ENCODE measurements at places on chromosomes 4 and X.

- no peak for DNase-seq
Measured at GRCh38 chr4:5916229-5916628, 23.3 kb upstream of the CRMP1 start.

GRCh38 chrX:150683536-150684146 is 9.6 kb upstream of the MTMR1 start:
- DNase-seq: no peak

DNA sequence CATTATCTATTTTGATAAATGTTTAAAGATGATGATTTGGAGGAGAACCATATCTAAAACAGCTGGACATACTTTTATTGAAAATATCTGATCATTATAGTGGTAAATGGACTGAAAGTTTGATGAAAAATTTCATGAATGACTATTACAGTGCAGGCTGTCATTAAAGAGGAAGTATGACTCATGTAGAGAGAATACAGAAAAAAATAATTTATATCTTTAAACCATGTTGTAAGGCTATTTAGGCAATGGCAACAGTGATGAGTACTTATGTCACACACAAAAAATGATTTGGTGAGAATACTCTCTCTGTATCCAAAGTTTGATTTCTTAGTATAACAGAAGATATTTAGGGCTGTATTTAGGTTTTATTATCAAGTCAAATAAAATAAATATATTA is 3.9 kb upstream of the GLRB start:
- no peak for DNase-seq

DNA sequence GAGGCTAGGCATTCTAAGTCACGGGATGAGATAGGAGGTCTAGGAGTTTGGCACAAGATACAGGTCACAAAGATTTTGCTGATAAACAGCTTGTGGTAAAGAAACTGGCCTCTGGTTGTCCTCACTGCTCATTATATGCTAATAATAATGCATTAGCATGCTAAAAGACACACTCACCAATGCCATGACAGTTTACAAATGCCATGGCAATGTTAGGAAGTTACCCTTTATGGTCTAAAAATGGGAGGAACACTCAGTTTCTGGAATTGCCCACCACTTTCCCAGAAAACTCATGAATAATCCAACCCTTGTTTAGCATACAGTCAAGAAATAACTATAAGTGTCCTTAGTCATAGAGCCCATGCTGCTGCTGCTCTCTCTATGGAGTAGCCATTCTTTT is 286.9 kb downstream of the ZNF674 start:
- no peak for DNase-seq

DNA sequence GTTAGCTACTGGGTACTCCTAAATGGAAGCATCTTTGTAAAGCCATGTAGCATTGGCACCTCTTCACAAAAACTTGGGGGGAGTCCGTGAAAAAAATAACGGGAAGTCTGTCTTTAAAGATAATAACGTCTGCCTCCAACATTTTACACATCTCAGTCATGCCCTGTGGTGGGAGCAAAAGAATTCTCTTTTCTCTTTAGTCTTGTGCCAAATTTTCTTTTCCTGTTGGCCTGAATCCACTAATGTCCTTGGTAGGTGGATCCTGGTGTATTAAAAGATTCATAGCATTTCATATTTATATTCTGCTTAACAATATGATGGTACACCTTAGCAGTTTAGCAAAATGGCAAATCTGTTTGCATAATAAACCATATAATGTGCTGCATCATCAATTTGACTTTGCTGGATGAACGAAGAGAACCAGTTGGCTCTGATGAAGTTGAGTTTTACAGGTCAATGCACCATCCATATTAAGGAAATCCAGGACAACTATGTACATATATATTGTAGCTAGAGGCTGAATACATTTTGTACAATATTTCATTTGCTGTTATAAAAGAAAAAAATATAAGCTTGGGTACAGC is 746.4 kb upstream of the MAGEB2 start:
- DNase-seq: no peak

DNA sequence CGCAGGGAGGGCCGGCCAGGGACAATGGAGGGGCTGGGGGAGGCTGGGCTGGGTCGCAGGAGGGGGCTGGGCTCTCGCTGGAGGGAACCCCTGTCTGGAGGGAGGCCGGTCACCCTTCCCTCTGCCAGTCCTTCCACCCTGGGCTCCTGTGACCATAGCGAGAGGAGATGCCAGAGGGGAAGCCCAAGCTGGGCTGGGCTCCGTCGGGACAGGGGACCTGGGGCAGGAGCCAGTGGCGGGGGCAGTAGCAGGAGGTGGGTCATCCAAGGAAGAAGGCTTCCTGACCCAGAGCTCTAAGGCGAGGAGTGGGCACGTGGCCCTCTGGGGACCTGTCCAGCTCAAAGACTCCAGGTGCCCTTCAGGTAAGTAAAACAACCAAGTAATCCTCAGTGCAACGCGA is 16.9 kb downstream of the CTAG1B start:
- no peak for DNase-seq

DNA sequence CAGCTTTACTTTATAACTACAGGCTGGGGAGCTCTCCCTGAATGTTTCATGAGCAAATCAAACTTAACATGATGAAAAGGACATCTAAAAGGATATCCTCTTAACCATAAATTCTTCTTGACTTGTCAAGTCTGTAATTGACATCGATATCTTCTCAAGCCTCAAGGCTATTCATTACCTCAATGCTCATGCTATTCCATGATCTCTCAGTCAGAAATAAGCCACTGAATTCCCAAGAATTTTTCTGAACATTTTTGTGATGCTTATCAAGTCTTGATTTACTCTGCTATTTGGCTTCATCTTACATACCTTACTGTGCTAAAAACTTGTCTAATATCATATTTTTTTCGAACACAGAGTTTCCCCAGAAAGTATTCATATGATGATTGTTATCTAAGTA is 433.4 kb downstream of the PDGFC start:
- no peak for DNase-seq

DNA sequence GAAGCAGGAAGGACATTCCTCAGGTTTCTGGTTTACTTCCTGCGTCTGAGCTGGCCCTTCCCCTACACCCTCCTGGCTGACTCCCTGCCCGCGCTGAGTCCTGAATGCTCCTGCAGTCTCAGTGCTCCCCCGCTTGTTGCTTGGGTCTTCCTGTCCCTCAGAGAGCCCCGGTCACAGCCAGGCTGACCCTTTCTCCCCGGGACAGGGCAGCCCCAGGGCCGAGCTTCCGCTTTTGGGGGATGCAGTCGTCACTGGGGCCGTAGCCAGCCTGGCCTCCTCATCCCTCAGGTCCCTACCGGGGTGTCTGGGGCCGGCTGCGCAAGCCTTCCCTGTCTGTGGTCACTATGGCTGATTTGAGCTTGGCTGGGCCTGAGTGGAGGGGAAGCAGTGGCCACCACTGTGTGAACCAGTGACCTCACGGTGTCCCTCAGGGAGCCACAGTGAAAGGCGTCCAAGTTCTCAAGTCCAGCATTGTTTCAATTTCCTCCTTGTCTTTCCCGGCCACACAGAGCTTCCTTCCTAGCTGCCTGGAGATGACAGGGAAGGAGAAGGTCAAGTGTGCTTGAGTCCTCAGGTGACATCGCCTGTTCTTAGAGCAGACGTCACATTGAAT is 34.1 kb upstream of the ASMTL start:
- DNase-seq: peak; percentile 19

DNA sequence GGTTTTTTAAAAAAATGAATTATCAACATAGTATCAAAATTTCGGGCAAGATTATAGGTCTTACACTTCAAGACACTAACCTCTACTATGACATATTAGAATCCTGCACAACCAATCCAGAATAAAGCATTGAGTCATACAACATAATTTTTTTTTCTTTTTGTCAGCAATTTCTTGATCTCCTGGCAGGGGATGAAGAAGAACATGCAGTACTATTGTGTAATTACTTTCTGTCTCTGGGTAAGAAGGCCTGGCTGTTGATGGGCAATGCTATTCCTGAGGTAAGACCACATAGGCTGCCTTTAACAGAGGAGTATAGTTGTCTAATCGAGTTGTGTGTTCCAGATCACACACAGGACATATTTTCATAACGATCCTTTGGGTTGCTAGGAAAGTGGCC is 67.5 kb downstream of the FBXL5 start:
- no peak for DNase-seq

DNA sequence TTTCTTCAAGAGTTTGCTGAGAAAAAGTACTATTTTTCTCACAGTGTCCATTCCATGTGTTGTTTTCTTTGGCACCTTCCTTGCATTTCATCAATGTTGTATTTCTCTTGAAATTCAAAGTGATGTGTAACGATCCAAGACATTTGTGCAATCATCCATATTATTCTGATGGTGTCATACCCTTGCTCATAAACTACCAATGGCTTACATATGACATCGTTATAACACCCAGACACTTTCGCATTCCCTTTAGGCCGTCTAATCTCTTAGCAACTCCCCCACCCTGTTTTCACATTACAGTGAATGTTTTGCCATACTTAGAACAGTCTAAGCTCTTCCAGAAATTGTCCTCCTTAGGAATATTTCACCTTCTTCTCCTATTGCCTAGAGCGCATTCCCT is 1779.0 kb downstream of the PCDH7 start:
- no peak for DNase-seq

DNA sequence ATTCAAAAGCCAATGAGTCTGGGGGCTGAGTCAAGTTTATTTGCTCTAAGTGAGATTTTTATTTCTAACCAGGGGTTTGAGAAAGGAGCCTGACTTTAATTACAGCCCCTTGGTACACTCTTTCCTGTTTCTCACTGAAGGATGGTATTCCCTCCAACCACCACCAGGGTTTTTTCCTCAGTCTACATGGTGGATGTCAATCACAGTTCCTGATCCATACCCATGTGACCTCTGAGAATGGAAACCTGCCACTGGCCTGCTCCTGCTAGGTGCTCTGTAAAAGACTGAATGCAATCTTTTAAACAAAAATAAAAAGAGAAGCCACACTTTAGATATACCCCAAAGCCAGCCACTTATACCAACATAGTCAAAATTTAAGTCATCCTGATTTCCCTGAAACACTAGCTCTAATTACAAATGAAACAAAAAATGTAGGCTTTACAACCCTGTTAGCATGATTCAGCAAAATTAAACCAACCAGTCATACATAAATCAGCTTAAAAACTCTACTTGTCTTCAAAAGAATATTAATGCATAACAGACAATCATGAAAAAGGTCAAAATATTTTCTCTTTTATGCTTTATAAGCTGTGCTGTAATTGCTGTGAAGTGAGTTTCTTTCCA is 112.1 kb upstream of the NWD2 start:
- no peak for DNase-seq

- DNase-seq: no peak
Measured at GRCh38 chr4:99301376-99302164, 10.8 kb upstream of the ADH1A start.

GRCh38 chr4:169272265-169272886 is 1.6 kb upstream of the SH3RF1 start:
- DNase-seq: no peak

DNA sequence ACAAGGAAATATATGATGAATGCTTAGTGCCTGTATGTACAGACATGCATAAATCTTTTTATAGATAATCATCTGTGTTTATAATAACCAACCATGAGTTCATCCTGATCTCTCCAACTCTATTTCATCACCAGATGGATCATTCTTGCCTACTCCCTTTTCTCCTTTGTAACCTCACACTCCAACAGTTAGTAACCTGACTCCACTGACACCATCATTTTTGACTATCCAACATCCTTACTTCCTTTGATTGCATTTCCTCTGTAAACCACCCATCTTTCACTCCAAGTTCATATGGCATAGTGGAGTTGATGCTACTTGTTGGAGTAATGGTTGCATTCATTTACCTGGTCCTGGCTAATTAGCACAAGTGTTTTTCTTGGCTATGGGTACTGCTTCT is 170.6 kb downstream of the ZNF330 start:
- DNase-seq: no peak

GRCh38 chr4:155769090-155769489 is 10.3 kb downstream of the GUCY1B1 start:
- no peak for DNase-seq

DNA sequence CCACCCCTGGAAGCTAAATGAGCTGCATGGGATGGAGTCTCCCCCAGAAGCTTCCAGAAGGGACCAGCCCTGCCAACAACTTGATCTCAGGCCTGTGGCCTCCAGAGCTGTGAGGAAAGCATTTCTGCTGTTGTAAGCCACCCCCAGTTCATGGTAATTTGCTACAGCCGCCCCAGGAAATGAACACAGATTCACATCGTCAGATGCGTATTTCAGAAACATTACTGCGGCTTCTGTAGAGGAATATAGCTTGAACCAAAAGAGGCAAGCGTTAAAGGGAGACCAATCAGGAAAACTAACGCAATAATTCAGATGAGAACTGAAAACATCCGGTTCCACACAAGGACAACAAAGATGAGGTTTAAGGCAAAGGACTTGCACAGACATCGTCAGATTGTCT is 128.4 kb upstream of the TBL1X start:
- no peak for DNase-seq

DNA sequence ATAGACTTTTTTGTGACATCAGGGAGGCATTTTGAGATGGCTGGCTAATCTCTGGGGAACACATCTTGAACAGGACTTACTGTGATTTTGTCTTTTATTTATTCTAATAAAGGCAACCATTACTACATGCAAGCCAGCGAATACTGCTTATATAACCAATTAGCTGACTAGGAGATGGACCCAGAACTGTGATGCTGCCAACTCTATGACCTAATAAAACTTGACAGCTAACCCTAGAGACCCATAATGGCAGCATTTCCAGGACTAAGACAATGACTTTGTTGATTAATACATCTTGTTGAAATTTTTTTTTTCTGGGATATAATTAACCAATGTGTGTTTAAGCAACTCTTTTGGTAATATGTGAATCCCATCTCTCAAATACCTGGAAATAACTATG is 584.6 kb downstream of the PRR32 start:
- DNase-seq: no peak

- DNase-seq: no peak
Measured at GRCh38 chr4:74527049-74527448, 82.1 kb downstream of the AREG start.

DNA sequence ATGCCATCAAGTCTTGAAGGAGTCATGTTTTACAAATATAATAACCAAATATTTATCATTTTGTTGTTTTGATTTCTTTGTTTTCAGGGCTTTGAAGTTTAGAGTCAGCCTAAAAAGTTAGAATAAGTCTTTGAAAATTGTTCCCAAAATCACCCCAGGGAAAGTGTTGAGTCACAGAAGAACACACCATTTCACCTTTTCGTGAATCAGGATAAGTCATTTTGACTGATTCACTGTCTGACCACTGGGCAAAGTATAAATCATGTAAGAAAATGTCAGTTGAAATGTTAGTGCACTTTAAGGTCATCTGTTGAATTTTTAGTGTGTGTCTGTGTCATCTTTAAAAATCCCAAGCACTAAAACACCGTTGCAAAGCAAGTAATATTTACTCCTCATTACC is 1320.1 kb downstream of the RPA4 start:
- DNase-seq: no peak

DNA sequence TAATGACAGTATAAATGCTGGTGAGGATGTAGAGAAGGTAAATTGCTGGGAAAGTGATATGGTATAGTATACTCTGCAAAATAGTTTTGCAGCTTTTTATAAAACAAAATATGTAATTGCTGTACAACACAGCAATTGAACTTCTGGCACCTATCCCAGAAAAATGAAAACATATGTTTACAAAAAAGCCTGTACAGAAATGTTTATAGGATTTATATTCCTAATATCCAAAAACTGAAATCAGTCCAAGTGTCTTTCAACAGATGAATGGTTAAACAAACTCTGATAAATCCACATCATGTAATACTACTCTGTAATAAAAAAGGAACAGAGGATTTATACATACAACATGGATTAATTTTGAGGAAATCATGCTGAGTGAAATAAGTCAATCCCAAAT is 198.4 kb upstream of the ACTRT1 start:
- DNase-seq: no peak
